GM13977 (cell line): ENCODE measurements at places on chromosomes 7 and 10.

- no peak for DNase-seq
These were observed 146.6 kb downstream of the CHN2 start for GRCh38 chr7:29341156-29341555.

DNA sequence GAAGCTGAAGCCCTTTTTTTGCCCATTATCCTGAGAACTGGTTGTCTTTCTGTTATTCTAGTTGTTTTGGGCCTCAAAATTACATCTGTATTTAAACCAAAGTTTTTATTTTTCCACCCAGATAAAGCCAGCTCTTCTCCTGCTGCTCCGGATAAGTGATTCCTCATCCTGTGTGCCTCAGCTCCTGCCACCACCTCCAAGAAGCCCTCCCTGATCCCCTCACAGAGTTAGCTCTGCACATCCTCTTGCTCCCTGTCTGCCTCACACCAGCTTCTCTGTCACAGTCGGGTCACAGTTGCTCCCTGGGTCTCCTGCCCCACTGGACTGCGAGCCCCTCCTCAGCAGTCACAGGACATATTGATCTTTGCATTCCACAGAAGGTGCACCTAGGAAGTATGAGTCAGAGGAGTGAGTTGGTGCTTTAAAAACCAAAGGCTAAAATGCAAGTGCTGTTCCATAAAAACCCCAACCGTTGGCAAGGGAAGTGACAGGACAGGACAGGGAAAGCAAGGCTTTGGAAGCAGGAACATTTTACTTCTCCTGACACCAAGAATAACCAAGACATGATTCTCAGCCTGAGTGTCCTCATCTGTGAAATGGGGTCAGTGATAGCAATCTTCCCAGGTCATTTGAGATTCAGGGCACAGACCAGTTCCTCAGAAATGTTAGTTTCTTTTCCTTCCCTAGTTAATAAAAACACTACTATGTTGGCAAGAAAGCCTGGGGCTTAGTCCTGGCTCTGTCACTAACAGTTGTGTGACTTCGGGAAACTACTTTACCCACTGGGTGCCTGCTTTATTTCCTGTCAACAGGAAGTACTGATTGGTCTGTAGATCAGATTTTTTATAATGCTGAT, 36.5 kb upstream of the EEPD1 start:
- no peak for DNase-seq

DNA sequence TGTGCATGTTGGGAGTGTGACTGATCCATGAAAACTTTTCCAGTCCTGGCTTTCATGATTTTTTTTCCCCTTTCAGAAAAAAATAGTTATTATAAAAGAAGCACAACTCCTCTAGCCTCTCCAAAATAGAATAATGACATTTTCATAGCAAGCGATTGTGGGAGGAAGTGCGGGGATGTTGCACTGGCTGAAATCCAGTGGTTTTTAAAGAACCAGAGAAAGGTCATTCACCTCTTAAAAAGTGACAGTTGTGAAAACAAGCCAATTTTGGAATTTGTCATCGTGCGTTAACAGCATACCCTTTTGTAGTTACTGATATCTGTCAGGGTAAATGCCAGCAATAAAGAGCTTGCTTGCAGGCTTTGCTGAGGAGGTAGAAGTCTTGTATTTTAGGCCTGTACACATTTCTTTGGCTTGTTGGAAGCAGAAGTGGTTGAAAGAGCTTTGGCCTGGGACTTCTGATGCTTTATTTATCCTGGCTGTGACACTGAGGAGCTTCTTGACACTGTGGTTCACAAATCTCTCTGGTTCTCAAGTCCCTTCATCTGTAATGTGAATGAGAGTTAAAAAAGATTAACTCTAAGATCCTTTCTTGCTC, 545.9 kb downstream of the REEP3 start:
- DNase-seq: no peak

GRCh38 chr7:143199040-143199439, 15.8 kb downstream of the TAS2R39 start:
- no peak for DNase-seq

GRCh38 chr7:132228240-132228639, 348.0 kb downstream of the PLXNA4 start:
- no peak for DNase-seq
